CD4-positive, alpha-beta T cell treated with Interleukin-15 for 4 hours (primary cell): ENCODE measurements at places on chromosomes 16 and 17.
A peak's percentile ranks its signal among the peaks of the same experiment; 100 is the strongest.

GRCh38 chr17:81684442-81684911 lies 666 bp downstream of the HGS start:
- peak; percentile 37 for DNase-seq

DNA sequence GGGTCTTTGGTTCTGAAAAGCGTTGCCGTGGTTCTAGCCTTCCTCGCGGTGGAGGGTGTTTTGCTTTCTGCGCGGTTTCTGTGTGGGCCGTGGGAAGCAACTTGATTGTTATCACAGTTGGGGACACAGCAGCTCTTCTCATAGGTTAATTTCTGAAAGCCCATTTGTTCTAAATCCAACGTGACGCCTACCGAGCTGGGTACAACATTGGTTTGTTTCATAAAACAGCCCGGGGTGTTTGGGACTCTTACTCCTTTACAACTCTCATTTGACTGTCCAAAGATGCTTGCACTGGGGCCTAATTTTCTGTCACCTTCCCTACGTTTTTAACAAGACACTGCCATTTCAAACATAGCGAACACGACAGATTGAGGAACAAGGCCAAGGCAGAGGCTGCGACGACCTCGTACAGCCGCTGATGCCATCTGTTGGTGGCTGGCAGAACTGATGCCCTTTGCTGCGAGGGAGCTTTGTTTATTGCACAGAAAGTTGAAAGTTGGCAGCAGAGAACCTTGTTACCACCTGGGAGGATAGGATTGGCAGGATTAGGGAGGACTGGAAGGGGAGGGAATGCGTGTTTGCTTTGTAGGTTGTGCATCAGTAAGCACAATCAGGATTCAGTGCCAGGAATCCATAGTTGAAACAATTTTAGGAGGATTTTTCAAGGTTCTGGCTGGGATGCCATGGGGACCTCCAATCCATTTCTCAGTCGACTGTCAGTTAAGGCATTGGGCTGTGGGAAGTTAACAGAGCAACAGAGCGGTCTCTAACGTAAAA lies 98.3 kb downstream of the PITPNC1 start:
- DNase-seq = peak; percentile 90

GRCh38 chr17:50614471-50615051 lies 20.1 kb upstream of the ABCC3 start:
- DNase-seq = no peak

DNA sequence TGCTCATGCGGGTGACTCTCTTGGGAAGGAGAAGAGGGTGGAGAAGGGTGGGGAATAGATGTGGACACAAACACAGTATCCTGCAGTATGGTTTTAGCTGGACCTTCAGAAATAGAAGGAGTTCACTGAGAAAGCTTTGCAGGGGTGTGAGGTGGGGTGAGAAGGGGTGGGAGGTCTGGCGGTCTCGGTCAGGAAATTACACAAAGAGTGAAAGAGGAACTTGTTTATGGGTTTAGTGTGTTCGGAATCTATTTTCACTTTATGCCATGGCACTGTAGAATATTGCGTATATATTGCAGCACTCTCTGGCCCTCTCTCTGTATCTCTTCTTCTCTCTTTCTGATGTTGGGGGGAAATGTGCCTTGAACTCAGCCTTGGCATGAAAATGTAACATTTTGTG lies 148.2 kb upstream of the GOT2 start:
- DNase-seq = no peak

DNA sequence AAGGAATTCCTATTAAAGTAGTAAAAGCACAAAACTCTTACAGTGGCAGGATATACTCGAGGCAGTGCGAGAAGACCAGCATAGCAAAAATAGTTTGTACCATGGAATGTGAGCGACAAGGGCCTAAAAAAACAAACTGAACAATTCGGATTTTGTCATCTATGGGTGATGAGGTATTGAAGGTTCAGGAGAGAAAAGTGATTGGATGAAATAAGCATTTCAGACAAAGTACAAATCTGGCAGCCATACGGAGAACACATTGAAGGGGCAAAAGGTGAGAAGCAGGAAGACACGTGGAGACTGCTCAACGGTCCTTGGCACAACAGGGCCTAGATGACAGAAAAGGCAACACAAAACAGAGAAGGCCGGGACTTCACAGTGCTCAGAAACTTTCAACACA lies 22.5 kb downstream of the MYH10 start:
- no peak for DNase-seq

DNA sequence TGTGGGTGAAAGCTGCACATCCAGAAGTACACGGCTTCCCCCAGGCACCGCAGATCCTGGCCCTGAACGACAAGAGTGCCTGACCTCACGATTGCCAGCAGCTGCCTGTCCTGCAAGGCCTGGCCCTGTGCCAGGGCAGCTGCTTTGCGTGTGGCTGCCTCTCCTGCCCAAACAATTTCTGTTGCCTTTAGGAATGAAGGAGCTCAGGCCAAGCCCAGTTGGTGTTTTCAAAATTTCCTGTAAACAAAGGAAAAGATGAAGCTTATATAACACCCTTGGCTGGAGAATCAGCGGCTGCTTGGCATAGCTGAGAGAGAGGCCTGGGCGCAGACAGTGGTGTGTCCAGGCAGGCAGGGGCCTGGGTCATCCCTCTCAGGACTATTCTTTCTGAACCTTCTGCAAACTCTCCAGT lies 11.7 kb upstream of the SLC47A2 start:
- no peak for DNase-seq
